ENCODE measurements at places on chromosomes 3 and 15.

DNA sequence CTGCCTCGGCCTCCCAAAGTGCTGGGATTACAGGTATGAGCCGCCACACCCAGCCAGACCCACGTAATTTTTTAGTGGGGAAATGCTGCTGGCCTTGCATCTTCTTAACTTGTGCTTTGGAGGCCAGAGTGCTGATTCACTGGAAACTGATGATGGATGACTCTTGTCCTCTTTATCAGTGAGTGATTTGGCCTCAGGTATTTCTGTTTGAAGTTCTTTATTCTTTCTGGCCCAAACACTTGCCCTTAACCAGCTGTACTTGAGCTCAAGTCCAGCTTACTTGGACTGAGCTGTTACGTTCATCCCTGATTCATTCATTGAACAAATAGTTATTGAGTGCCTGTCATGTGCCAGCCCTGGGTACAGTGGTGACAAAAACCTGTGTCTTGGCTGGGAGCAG, 4.2 kb downstream of the PTPN23 start:
- DNase-seq, result no peak

- no peak for DNase-seq
Measured at GRCh38 chr3:149532489-149533180, 58.1 kb downstream of the TM4SF4 start.

GRCh38 chr3:179147514-179147872, 664 bp upstream of the PIK3CA start:
- no peak for DNase-seq

DNA sequence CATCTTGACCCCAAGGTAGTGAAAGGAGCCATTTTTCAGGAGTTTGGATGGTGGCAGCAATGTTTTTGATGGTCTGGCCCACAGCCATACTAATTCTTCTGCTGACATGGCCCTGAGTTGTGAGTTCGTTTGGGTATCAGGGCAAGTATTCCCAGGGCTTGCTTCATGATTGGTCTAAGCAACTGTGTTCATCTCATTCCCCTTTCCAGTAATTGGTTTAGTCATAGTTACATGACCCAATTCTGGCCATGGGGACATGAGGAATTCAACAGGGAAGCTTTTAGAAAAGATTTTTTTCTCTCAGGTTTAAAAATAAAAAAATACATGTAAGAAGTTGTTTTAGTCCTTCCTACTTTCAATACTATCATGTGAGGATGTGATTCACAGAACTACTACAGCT, 150.5 kb upstream of the NPHP3 start:
- no peak for DNase-seq

DNA sequence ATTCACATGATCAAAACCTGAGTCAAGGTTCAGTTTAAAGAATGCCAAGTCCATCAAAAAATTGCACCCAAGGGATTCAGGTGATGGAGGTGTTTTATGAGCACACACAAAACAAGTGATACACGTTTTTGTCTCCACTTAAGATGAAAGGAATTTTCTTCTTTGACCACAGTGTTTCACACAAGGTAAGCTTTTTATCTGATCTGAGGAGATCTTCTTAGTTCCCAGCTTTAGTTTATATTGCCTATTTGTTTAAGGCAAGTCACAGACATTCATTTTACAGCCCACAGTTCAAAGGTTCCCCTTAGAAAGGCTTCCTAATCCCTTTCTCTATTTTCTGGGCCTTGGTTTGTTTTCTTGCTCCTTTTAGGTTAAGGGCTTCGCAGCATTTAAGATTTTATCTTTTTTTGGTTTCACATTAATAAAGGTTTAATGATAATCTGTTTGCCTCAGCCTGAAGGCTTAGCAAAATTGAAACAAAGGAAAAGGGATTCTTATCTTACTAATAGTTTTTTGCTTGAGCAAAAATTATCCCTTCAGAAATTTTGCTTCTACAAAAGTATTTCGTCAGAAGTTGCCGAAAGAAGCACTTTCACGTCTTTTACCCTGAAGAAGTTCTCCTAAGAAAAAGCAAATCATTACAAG, 420.5 kb upstream of the NAALADL2 start:
- no peak for DNase-seq

GRCh38 chr15:41115161-41115651, 874 bp downstream of the INO80 start:
- DNase-seq, result no peak

GRCh38 chr3:14406336-14406735, 3.9 kb downstream of the SLC6A6 start:
- no peak for DNase-seq

DNA sequence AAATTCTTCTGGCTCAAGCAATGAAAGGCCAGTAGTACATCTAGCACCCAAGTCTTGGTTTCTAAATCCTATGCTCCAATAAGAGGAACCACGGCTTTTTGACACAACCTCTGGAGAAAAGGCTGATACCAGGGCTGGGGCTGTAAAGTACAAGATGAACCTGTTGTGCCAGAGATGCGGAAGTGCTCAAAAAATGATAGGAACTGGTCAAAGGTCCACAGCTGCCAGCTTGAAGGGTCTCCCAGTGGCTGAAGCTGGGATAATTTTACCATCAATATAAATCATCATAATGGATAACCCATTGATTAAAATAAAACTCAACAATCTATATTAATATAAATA, 558 bp upstream of the NCEH1 start:
- no peak for DNase-seq

DNA sequence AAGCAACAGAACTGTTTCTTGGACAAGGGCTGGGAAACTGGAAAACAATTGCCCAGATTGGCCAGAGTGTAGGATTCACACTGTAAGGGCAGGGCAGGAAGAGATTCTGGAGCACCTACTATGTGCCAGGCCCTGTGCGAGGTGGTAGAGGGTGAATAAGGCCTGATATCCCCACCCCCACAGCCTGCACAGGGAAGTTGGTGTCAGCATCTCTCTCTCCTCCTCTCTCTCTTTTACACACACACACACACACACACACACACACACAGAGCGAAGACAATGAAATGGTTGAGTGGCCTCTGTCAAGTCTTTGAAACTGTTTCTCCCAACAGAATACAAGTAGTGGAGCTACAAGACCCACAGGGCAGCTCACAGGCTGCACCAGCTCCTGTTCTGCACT, 47.1 kb upstream of the SLCO2A1 start:
- no peak for DNase-seq

DNA sequence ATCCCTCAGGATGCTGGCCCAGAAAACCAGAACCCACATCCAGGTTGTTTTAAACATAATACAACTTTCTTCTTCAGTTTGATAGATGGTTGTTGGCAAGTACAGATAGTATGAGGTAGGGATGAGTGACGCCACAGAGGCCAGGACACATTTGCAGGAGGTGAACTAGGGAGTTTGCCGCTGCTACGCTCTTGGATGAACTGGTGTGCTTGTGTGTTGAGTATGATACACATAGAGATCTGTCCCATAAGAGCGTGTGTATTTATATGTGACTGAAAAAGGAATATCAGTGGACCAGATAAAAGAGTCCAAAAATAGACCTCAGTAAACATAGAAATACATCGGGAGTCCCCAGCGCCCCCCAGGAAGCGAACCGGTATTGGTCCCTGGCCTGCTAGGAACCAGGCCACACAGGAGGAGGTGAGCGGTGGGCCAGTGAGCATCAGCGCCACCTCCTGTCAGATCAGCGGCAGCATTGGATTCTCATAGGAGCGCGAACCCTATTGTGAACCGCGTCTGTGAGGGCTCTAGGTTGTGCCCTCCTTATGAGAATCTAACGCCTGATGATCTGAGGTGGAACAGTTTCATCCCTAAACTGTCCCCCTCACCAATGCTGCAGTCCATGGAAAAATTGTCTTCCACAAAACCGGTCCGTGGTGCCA, 98.1 kb downstream of the LRRK1 start:
- no peak for DNase-seq

GRCh38 chr3:112629425-112629824, 11.5 kb downstream of the CCDC80 start:
- DNase-seq, result no peak

DNA sequence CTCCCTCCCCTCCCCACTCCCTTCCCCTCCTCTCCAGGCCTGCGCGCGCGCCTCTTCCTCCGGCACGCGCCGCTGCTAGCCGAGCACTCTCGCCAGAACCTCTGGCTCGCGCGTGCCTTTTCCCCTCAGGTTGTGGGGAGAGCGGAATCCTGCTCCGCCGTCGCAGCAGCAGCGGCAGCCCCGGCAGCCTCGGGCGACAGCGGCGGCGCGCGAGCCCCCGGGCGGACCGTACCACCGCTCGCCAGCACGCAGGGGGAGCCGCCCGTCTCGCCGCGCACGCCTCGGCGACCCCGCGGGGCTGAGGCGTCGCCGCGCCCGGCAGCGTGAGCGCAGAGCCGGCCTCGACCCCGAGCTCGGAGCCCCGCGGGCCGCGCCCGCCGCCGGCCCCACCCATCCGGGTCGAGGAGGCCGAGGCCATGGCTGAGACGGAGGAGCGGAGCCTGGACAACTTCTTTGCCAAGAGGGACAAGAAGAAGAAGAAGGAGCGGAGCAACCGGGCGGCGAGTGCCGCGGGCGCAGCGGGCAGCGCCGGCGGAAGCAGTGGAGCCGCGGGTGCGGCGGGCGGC, at the start of gene CDV3:
TSS of gene CDV3 (plus strand) at position 58 of the 566 bp plus-strand sequence. CDS start at position 417, 359 bp downstream.
- DNase-seq, result no peak

- no peak for DNase-seq
Measured at GRCh38 chr15:47409600-47409999, 307.7 kb upstream of the SEMA6D start.

DNA sequence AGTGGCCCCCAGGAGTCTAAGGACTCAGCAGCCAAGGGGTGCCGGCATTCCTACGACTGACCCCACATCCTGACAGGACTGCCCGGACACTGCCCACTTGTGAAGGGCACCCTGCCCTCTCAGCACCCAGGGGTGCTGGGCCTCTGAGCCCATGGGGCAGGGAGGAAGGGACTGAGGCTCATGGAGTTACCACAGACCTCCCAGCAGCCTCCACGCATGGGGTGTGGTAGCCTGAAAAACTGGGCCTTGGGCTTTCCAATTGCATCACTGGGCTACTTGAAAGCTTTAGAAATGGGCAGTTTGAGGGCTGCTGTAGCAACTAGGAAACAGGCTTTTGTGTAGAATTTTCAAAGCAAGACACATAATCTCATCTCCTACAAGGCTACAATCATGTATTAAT, 13.2 kb downstream of the TKT start:
- DNase-seq, result no peak

- no peak for DNase-seq
Measured at GRCh38 chr3:143396790-143397189, 277.2 kb downstream of the CHST2 start.

- no peak for DNase-seq
Measured at GRCh38 chr15:55632434-55632833, 44.3 kb upstream of the PYGO1 start.

DNA sequence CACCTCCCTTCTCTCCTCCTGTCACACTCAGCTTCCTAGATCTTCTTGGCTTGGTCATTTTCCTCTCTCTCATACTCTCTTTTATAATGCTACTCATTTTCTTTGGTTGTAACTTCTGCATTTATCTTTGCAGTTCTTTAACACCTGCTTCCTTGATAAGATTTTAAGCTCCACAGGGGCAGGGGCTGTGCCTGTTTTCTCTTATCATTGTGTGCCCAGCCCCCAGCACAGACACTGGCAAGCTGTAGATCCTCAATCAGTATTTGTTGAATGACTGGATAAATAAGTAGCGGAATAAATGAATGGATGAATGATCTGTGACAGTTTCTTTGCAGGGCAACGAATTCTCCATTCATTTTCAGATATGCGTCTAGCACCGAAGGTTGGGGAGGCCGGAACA, 64.3 kb upstream of the MEX3B start:
- no peak for DNase-seq

- DNase-seq, result no peak
Measured at GRCh38 chr3:52606373-52607085, 70.1 kb downstream of the UQCC5 start.

DNA sequence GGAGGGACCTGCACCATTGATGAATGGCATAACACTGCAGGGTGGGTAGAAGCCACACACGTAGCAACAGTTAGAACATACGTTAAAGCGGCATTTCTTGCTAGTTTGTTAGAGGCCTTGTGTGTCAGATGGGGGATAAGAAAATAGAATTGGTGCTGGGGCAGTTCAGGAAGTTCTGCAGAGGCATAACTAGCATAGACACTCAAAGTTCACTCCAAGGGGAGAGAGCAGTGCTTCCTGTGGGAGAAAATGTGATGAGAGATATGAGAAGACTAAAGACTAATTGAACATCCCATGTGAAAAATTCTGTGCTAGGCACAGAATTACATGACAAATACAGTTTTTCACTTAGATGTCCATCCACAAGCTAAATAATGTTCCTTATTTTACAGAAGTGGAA, 327.1 kb downstream of the ZNF621 start:
- no peak for DNase-seq

DNA sequence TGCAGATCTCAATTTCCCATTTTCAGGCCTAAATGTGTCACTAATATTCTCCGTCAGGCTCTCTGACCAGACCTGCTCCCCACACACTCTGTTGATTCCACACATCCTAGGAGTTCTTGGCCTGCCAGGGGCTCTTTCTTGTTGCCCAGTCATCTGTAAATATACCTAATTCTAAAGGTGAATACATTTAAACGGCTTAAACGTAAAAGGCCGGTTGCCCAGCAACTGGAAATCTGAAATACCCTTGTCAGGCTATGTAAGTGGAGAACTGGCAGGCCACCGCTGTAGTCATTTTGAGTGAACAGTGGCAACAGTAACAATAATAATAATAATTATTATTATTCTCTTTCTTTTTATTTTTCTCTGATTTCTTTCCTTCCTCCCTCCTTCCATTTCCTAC, 302.7 kb downstream of the AGBL1 start:
- no peak for DNase-seq

GRCh38 chr3:110589341-110589740, 482.3 kb upstream of the NECTIN3 start:
- DNase-seq, result no peak

GRCh38 chr3:191320316-191320715, 8.9 kb upstream of the CCDC50 start:
- no peak for DNase-seq

DNA sequence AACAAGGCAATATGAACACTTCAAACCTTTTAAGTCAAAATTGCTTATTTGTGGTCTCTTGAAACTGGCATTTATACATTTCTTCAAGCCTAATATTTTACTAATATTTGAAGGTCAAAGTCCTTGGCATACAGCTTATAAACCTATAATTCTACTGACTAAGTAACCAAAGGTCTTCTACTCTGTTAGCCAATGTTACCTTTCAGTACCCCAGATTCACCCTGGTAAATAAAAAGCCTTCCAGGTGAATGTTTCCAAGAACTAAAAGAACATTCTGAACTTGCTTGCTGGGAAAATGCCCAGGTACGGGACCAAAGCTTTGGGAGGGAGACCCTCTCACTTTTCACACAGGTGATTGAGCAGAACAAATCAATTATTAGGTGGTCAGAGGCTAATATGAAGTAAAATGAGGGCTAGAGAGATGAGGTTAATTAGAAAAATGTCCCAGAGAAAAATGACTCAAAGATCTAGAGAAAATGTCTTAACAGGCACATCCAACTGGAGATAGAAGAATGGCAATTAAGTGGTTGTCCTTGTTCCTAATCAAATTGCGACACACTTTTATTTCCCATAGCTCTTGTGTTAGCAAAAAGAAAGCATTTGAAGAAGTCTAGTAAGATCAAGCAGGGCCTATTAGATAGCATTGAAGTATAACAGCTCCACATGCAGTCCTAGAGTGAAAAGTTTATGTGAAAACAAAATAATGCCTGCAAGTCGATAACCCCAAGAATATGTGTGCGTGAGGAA, 232.0 kb downstream of the FOXP1 start:
- no peak for DNase-seq

- DNase-seq, result no peak
Measured at GRCh38 chr15:73956743-73957135, 30.5 kb downstream of the LOXL1 start.
